Gastroesophageal sphincter (tissue), 4 donors: ENCODE measurements at places on chromosomes 2 and 18.

DNA sequence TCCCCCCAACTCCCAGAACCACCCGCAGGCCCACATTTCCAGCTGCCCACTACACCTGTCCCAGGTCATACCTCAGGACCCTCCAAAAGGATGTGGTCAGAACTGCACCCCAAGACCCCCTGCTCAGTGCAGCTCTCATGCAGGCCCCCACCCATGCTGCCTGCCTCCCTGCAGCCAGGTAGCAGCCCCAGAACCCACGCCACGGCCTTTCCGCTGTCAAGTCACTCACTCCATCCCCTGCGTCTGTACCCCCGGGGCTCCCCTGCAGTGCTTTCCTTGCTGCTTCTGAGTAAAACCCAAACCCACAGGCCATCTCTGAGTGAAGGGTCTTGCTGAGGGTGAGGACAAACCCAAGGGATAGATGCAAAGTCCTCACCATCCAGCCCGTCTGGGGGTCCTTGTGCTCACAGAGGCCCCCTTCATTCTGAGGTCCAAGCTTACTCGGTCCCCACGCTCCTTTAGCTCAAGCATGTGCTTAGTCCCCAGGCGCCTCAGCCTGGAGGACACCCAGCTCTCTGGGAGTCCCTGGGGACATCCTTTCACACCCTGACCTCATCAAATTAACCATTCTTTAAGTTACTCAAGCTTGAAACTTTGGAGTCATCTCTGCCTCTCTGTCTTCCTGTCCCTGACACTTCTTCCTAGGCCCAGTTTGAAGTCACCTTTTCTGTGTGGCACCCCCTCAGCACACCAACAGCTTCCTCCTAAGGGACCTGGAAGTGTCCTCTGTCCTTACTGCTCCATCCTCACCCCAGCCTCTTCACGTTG is 130.1 kb downstream of the SMAD7 start:
- ATAC-seq, result no peak

- ATAC-seq, result peak; percentile 22
These were observed 387.6 kb downstream of the DCDC2C start for GRCh38 chr2:4090668-4091630.

- ATAC-seq, result no peak
These were observed 14.9 kb downstream of the PIKFYVE start for GRCh38 chr2:208280933-208281332.

DNA sequence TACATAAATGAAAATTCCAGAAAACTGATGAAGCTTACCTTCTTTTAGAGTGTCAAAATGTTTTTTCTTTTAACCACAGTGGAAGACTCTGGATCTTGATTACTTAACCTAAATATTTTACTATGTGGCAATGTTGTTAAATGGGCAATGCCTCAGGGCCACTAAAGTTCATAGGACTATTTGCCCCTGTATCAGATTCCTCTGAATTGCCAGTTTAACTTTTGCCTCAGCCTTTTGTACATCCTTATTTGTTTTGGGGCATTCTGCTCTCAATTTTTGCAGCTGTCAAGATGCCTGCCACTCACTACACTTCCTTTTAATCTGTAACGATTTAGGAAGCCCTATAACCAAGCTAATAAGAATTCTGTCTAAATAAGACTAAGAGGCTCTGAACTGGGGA is 31.7 kb upstream of the SERTAD2 start:
- no peak for ATAC-seq

DNA sequence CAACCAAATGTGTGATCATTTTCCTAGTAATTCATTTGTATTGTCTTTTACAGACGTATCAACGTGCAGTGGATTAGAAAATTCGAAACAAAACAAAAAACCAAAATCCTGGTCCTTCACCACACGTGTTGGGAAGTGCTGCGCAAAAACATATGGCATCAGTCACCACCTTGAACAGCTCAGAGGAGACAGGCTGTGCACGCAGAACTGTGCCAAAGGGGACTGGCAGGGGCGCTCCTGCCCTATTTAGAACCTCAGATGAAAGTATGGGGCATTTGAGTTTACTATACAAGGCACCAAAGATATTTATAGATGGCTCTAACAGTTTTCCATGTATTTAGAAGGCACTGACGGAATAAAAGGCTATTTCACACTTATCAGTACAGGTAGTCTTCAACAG is 42.3 kb downstream of the NOL10 start:
- ATAC-seq, result no peak

DNA sequence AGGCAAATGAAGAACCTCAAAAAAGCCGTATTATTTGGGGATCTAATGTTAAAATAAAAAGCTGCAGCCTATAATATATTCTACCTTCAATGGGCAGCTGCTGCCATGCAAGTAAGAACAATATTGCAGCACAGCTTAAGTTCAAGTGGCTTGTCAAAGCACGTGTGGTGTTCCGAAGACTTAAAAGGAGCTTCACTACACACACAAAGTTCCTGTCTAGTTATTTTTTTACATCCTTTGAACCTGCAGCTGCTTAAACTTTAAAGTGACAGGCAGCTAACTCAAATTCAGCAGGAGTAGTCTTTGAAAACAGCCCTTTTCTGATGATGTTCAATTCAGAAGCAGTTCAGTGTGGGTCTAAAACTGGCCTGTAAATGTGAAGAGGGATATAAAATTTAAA is 85.8 kb upstream of the XIRP2 start:
- no peak for ATAC-seq

GRCh38 chr2:154963511-154963910 is 265.0 kb downstream of the KCNJ3 start:
- no peak for ATAC-seq

- ATAC-seq, result no peak
These were observed 35.1 kb upstream of the VPS54 start for GRCh38 chr2:64054161-64054915.

DNA sequence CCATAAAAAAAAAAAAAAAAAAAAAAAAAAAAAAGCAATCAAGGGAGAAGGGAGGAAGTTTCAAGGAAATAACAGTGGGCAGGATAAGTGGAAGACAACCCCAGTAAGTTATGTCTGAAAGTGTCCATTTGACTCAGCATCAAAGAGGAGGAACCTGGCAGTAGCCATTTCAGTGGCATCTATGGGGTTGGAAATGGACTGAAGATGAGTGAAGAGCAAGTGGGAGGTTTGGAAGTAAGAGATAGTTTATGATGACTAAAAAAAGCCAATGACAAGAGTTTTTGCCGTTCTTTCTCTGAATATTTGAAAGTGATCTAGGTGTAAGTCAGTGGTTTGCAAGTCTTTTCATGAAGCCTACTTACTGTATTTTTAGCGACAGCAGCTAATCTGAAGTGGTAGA is 9.2 kb upstream of the SELENOI start:
- no peak for ATAC-seq

DNA sequence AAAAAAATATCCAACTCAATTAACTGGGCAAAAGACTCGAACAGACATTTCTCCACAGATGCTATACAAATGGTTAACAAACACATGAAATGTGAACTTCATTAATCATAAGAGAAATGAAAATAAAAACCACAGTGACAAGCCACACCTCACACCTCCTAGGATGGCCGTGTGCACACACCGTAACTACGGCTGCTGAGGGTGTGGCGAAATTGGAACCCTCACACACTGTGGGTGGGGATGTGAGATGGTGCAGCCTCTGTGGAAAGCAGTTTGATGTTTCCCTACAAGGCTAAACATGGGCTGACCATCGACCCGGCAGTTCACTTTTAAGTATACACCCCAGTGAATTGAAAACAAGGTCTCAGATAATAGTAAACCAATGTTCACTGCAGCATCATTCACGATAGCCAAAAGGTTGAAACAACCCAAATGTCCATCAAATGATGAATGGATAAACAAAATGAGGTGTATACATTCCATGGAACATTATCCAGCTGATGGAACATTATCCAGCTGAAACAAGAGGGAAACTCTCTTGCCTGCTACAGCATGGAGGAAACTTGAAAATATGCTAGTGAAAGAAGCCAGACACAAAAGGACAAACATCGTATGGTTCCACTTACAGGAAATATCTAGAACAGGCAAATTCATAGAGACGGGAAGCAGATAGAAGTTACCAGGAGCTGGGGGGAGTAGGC is 32.2 kb downstream of the ZAP70 start:
- ATAC-seq, result no peak

GRCh38 chr2:201992960-201993359 is 40.7 kb upstream of the FZD7 start:
- no peak for ATAC-seq

DNA sequence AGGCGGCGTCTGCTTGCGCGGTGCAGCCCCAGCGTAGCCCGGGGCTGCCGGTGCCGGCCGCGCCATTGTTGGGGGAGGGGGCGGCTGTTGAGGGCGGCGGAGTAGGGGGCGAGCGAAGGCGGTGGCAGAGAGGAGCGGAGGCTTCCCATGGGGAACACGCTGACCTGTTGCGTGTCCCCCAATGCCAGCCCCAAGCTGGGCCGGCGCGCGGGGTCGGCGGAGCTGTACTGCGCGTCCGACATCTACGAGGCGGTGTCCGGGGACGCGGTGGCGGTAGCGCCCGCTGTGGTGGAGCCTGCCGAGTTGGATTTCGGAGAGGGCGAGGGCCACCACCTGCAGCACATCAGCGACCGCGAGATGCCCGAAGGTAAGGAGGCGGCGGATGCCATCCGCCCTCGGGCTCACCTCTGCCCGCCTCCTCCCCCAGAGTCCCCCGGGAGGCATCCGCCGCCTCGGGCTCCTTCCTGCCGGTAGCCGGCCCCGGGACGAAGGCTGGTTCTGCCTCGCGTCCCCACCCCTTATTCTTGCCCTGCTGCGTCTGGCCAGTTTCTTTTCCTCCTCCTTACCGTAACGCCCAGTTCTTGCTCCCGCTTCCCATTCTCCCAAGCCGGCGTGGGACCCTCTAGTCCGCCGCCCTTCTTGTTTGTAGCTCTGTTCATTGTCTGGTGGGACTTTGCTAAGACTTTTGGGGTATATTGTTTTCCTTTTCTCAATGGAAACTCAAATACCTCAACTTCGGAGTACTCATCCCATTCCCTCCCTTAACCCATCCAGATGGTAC is 500 bp downstream of the CCNYL1 start:
- ATAC-seq, result peak; percentile 20

DNA sequence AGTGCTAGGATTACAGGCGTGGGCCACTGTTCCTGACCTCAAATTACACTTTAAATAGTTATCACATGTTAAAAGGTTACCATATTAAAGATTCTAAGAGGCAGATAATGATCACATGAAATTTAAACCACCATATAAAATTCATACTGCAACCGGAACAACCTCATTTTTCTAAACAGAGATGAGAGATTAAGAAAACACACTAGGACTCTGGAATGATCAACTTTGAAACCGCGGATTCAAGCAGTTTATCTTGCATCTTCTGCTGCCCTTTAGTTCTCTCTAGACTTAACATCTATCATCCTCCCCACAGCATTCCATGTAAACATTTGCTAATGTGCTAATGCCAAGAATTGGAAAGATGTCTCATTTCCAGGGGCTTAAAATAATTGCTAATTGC is 115.8 kb downstream of the PIGN start:
- no peak for ATAC-seq

- no peak for ATAC-seq
These were observed 94.2 kb upstream of the STPG4 start for GRCh38 chr2:47249157-47249900.

GRCh38 chr2:113276216-113276760 is 2.4 kb downstream of the PAX8 start:
- ATAC-seq, result no peak

GRCh38 chr2:195659982-195660890 is 3.2 kb downstream of the SLC39A10 start:
- no peak for ATAC-seq

DNA sequence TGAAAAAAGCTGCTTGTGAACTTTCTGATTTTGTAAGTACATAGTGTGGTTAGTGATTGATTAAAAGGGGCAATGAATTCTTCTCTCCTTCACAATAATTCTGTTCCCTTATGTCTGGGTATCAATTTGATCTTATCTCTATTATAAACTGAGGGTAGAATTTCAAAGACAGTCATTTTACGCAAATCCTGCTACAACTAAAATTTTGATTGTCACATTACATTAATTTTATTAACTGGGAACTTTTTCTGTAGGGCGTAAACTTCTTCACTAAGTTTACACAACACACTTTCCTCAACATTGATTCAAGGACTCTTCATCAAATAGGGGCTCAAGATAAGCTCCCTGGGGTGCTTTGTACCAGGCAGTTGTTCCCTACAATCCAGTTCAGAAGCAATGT is 5.0 kb upstream of the SLC8A1 start:
- no peak for ATAC-seq

- no peak for ATAC-seq
These were observed 27.8 kb downstream of the CACNB4 start for GRCh38 chr2:152071092-152071491.

GRCh38 chr2:234945339-234945873 is 6.4 kb upstream of the SH3BP4 start:
- no peak for ATAC-seq

- peak; percentile 17 for ATAC-seq
These were observed at the start of gene UCN for GRCh38 chr2:27308359-27308881. Gene UCN, minus strand, starts transcription at chr2:27308445. Its CDS starts 550 bp downstream, at chr2:27307895.

- no peak for ATAC-seq
These were observed 4.0 kb downstream of the KLHL29 start for GRCh38 chr2:23388756-23389514.

DNA sequence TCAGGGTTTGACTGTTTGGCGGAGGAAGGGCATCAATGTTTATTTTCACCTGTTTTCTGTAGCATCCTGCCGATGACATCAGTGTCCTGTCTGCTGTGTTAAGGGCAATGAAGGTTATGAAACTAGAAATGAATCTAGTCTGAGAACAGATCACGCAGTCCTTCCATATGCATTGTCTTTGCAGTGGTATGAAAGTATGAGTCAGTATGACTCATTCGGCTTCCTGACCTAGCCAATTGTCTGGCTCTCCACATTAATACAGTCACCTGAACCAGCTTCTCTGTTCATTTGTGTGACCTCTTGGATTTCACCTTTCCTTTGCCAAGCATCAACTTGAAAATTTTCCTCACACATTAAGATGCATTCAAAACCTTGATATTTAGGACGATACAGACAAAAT is 353.8 kb downstream of the RND3 start:
- no peak for ATAC-seq

- no peak for ATAC-seq
These were observed 48.9 kb downstream of the PTPN4 start for GRCh38 chr2:119808516-119809147.

DNA sequence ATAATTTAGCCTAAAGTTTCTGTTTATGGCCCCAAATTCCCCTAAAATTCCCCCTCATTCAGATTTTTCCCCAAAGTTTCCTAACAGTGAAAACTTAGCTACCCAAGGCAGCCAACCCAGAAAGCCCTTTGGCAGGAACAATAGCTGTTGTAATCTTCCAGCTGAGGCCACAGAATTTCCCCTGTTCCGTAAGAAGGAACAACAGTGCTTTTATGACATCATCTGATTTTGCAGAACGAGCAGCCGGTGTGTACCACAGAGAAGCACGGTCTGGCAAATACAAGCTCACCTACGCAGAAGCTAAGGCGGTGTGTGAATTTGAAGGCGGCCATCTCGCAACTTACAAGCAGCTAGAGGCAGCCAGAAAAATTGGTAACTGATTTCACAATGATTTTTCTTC is 6.3 kb downstream of the TNFAIP6 start:
- peak; percentile 88 for ATAC-seq
